ENCODE measurements at places on chromosomes 16 and 17.

DNA sequence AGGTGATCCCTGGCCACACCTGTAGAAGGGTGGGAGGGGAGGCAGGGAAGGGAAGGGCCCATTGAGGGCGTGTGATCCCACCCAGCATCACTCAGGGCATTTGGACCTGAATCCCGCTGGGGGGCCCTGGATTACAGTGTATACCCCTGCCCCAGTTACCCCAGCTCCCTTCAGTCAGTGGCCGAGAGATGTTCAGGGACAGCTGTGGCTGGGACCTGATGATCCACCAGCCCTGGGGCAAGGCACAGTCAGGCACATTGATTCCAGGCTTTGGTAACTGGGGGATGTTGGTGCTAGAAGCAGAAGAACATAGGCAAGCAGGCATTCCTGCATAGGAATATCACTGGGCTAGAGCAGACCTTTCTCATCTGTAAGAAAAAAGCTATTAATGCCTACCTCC is 170.3 kb downstream of the FOXL1 start:
- DNase-seq: no peak

GRCh38 chr16:11131706-11132105 is 124.3 kb downstream of the SOCS1 start:
- DNase-seq: no peak

- DNase-seq: no peak
Measured at GRCh38 chr17:80158846-80159245, 11.0 kb upstream of the CARD14 start.

DNA sequence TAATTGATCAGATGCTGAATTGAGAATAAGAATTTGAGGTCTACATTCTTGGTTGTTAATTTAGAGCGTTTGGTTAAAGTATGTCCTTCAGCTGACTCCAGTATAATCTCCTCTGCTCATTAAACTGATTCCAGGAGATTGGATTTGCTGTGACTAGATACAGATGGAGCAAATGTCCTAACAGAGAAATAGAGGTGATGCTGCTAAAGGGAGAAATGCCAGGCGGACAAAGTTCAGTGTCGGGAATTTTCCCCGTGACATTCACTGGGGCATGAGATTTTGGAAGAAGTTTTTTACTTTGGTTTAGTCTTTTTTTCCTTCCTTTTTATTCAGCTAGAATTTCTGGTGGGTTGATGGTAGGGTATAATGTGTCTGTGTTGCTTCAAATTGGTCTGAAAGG is 19.0 kb downstream of the PRKAR1A start:
- no peak for DNase-seq

DNA sequence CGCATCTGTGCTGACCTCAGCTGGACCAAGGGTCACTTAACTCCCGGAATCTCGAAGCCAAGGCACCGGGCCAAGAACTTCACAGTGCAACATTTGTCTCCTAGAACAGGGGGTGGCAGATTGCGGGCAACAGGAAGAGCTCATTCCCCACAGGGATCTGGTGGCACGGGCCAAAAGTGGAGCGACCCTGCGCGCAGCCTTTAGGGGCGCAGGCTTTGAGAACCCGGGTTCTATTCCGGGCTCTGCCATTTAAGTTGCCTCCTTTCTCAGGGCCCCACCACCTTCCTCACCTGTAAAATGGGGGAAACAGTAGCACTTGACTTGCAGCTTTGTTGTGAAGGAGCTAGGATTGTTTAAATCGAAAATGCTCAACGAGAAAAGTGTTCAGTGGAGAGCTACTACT is 651 bp downstream of the SHMT1 start:
- peak; percentile 5 for DNase-seq

DNA sequence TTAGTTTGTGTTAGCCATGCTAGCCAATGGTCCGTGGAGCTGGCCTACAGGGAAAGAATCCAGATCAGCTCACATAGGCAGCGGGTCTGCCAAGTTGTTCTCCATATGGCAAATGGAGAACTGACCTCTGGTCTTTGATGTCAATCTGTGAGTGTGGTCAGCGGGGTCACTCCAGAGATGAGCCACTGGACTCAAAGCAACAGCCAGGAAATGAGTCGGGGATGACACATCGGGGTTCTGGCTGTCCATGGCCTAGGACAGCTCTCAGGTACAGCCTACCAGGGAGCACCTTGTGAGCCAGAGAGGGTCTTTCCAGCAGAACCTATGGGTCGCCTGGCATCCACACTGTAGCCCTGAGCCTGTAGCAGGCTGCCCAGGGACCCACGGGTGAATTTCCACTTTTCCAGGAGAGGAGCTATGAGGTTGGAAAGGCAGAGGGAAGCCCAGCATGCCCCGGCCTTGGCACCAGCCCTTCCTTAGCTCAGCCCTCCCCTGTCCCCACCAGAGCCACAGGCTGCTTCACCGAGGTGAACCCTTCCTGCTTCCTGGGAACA is 203.0 kb upstream of the TNRC6C start:
- DNase-seq: no peak

All from NCI-H1105 (cell line).